Natural killer cell (primary cell): ENCODE measurements at places on chromosomes 7 and 10.

DNA sequence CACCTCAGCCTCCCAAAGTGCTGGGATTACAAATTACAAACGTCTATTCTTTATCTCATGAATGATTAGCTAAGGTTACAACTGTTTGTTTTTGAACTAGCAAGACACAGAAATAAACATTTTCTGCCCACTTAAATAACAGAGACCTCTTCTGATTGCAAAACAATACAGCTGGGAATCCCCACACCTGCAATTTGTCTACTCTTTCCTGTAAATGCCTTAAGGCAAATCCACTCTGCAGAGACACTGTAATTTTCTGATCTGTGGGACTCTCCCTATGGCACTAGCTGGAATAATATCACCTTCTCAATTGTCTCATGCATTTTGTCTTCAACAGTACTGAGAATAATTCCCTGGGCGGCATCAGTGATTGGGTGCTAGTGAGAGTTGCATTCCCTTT is 149.3 kb upstream of the FAM3C start:
- DNase-seq, result no peak

DNA sequence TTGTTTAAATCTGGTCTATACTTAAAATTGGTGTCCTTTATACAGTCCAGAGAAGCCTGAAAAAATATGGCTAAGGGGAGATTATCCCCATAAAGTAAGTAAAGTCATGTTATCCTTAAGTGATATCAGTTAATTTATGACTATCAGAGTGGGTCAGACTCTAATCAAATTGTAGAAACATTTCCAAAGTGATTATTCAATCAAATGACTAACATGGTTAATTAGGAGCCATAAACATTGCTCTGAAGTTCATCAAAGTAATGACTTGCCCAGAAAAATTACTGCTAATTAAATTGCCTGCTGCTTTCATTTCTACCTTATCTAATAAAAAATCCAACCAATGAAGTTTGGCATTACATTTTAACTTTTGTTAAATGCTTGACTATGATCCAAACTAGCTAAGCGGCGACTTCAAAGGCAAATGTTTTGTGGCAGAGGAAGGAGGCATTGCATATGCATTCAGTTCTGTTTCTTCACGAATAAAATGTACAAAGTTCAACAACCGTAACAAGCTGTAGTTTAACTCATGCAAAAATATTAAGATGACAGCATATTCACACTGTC is 76.7 kb downstream of the ETV1 start:
- no peak for DNase-seq

GRCh38 chr7:117284692-117285091 is 38.2 kb downstream of the WNT2 start:
- no peak for DNase-seq

GRCh38 chr7:156117542-156118247 is 305.4 kb upstream of the SHH start:
- DNase-seq, result no peak

GRCh38 chr7:123271231-123271630 is 71.5 kb upstream of the SLC13A1 start:
- DNase-seq, result no peak

GRCh38 chr10:78860260-78860914 is 208.4 kb upstream of the ZMIZ1 start:
- DNase-seq, result no peak

GRCh38 chr10:6729861-6730344 is 149.8 kb upstream of the PRKCQ start:
- no peak for DNase-seq

- DNase-seq, result no peak
Observed at GRCh38 chr7:136869991-136870865, 1.8 kb downstream of the CHRM2 start.

GRCh38 chr7:19674266-19674960 is 34.4 kb downstream of the POLR1F start:
- no peak for DNase-seq

- no peak for DNase-seq
Observed at GRCh38 chr7:378551-379455, 88.8 kb downstream of the FOXL3 start.

DNA sequence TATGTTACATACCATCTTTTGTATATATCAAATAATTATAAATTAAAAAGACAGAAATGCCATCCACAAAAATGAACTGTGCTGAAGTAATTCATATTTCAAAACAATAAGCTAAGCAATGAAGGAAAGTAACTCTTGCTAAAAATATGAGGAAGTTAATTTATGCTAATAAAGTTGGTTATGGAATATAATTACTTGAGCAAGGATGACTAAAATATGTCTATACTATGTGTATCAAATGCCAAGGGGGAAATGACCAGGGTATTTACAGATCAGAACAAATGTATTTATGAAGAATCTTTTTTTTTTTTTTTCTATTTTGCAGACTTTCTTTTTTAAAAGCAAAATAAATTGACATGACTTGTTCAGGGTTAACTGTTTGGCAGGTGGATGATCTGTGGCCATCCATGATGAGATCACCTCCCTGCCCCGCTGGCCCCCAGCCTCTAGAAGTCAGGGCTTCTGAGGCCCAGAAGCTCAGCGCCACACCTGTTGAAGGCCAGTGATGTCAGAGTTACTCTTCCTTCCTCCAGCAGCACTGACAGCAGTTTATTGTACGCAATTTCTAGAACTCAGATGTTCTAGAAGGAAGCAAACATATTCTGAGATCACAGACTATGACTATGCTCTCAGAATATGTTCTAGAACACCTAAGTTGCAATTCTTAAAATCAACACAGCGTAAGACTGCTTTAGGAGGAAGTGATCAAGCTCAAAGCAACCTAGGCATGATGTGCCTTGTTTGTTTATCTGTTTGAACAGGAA is 196.1 kb upstream of the KLF14 start:
- DNase-seq, result no peak

GRCh38 chr7:156386097-156386496 is 254.5 kb upstream of the RNF32 start:
- no peak for DNase-seq

GRCh38 chr7:149245744-149246143 is 6.3 kb downstream of the ZNF212 start:
- DNase-seq, result no peak

GRCh38 chr10:7664707-7665106 is 2.1 kb downstream of the ITIH5 start:
- DNase-seq, result no peak

GRCh38 chr7:936386-937054 is 18.0 kb downstream of the ADAP1 start:
- DNase-seq, result no peak

DNA sequence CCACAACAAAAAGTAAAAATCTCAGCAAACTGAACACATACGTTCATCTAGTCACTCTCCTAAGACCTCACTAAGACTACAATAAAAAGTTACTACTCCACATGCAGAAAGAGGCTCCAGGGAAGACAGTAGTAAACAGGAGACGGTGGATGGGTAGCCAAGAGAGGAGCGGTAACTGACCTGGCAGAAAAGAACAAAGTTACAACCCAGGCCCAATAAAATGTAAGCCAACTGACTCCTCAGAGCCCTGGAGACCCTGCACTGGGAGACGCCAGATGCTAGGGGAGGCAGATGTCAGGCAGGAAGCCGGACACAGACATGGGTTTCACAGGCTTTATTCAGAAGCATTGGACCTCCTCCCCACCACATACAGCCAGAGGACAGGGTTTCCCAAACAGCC is 181.1 kb upstream of the NFE2L3 start:
- no peak for DNase-seq

GRCh38 chr10:44053391-44053790 is 331.5 kb downstream of the CXCL12 start:
- DNase-seq, result no peak

- no peak for DNase-seq
Observed at GRCh38 chr7:88150033-88150432, 69.8 kb downstream of the SRI start.

GRCh38 chr7:134943785-134944400 is 42.4 kb upstream of the AGBL3 start:
- DNase-seq, result peak; percentile 10

GRCh38 chr10:1538531-1539061 is 198.7 kb downstream of the ADARB2 start:
- no peak for DNase-seq

GRCh38 chr7:129512192-129512591 is 9.9 kb downstream of the SMKR1 start:
- DNase-seq, result no peak

- DNase-seq, result no peak
Observed at GRCh38 chr7:1843271-1843861, 173.3 kb downstream of the ELFN1 start.

GRCh38 chr10:34184397-34184796 is 630.7 kb downstream of the PARD3 start:
- no peak for DNase-seq

DNA sequence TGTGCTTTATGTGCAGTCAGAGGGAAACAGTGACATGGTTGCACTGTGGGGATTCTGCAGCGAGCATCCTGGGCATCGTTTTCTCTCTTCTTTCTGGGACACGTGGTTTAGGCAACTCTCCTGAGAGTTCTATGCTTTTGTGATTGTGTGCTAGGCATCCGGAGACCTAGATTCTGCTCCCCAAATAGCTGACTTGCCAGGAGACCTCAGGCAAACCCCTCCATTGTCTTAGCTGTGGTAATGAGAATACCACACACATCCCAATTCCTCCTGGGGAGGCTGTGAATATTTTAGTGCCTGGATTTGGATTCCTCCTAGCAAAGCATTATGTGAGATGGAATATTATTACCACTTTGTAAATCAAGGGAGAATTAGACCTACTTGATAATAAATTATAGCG is 611.9 kb upstream of the C7orf33 start:
- no peak for DNase-seq

- peak; percentile 6 for DNase-seq
Observed at GRCh38 chr10:128151031-128151430, 24.8 kb upstream of the MKI67 start.

- DNase-seq, result no peak
Observed at GRCh38 chr7:12249706-12250105, 38.6 kb downstream of the TMEM106B start.

- DNase-seq, result no peak
Observed at GRCh38 chr7:42224391-42225003, 12.5 kb downstream of the GLI3 start.

DNA sequence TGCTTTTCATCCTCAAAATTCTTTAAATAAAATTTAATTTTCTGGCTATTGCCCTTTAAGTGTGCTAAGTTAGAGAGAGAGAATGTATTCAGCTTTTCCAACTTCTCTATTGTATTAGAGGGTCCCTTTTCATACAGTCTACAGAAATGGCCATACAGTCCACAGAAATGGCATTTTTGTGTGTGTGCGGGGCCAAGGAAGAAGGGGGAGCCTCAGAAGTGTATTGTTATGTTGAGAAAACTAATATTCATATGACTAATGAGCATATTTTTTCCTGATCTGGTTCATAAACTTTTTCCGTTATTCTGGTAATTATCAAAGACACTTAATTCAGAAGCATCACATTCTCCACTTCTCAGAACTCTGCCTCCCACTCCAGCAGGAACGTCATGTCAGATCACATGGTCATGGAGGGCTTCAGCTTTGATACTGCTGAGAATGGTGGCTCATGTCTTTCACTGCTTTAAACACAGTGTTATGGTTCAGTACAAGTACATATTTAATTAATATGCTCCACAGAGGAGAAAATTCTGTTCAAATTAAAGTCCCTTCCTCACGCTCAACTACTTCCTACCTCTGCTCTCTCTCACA is 37.1 kb downstream of the ELMO1 start:
- DNase-seq, result peak; percentile 20

DNA sequence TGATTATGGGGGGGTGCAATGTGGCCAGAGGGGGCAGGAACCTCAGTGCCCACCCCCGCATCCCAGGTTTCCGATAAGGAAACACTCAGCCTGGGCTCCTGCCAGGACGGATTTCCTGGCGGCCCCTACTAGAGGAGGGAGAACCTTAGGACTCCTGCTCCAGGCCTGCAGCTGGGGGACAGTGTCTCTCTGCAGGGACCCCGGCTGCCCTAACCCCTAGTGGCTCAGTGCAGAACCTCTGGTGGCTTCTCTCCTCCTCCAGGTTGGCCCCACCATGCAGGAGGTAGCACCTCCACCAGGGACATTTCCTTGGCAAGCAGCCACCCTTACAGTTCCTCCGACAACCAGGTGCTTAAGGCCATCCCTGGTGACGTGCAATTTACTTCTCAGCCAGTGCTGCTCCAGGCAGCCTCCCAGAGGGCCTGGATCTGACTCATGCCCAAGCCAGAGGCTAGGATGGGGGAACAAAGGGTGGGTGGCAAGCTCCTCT is 31.9 kb downstream of the SH2B2 start:
- DNase-seq, result no peak

- DNase-seq, result no peak
Observed at GRCh38 chr7:3767917-3768777, 467.1 kb downstream of the SDK1 start.

- no peak for DNase-seq
Observed at GRCh38 chr7:93242106-93242505, 9.9 kb downstream of the VPS50 start.

- DNase-seq, result peak; percentile 27
Observed at GRCh38 chr7:50226669-50227068, 77.8 kb upstream of the IKZF1 start.

GRCh38 chr10:82144153-82144552 is 269.2 kb downstream of the NRG3 start:
- no peak for DNase-seq

GRCh38 chr10:99548041-99548530 is 15.3 kb downstream of the NKX2-3 start:
- DNase-seq, result peak; percentile 24

DNA sequence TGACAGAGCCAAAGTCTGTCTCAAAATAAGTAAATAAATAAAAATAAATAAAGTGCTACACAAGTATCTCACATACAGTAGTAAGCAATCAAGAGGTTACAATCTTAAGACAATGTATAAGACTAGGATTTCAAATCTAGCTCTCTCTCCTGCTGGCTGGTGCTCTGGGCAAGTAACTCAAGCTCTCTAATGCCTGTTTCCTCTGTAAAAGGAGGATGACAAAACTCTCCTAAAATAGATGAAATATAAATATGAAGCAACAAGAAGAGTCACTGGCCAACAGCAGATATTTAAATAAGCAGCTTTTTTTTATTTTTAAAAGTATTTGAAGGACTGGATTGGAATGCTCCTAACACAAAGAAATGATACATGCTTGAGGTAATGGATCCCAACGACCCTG is 7.2 kb downstream of the SFMBT2 start:
- DNase-seq, result no peak

- DNase-seq, result no peak
Observed at GRCh38 chr7:7922684-7923385, 45.8 kb upstream of the GLCCI1 start.
